Body of pancreas (tissue), 4 donors: ENCODE measurements at places on chromosomes 16 and 17.

- no peaks in the 10 kb centered on the region for H3K27me3 ChIP-seq
- DNase-seq: peak; percentile 44
- H3K36me3 ChIP-seq: no peaks in the 10 kb centered on the region
- H3K4me3 ChIP-seq: no peak overlapping the region
- H3K27ac ChIP-seq: peak overlapping the region; percentile 96
- peaks cover 63% of the 10 kb centered on the region for H3K4me1 ChIP-seq
Observed at GRCh38 chr17:21288571-21289017, 4.1 kb downstream of the MAP2K3 start.

DNA sequence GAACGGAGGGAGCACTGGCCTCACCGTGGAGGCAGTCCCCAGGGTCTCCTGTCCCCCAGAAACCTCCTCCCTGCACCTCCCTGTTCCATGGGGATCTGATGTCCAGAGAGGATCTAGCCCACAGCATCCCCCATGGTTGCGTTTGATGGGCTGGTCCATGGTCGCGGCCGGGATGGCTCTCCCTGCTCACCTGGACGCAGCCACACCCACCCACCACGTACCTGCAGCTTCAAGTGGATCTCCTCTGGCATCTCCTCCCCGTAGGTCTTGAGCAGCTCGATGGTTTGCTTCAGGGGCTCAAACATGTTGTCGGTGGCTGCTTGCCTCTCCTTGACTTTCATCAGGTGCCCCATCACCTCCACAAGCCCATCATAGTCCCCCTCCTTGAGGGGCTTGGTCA lies 47.9 kb downstream of the DNAH17 start:
- H3K27me3 ChIP-seq: no peaks in the 10 kb centered on the region
- no peaks in the 10 kb centered on the region for H3K36me3 ChIP-seq
- H3K4me1 ChIP-seq: peaks cover 11% of the 10 kb centered on the region

- H3K27me3 ChIP-seq: no peaks in the 10 kb centered on the region
- H3K4me3 ChIP-seq: no peak overlapping the region
- no peaks in the 10 kb centered on the region for H3K36me3 ChIP-seq
- no peak overlapping the region for H3K27ac ChIP-seq
- DNase-seq: no peak
Observed at GRCh38 chr16:58999762-59000161, 265.6 kb upstream of the GOT2 start.

- DNase-seq: peak; percentile 47
- peaks cover 23% of the 10 kb centered on the region for H3K4me1 ChIP-seq
- no peaks in the 10 kb centered on the region for H3K27me3 ChIP-seq
- no peak overlapping the region for H3K4me3 ChIP-seq
Observed at GRCh38 chr16:2042171-2042985, 5.3 kb downstream of the NTHL1 start.

- H3K4me3 ChIP-seq: no peak overlapping the region
- no peak for DNase-seq
- peaks cover 12% of the 10 kb centered on the region for H3K36me3 ChIP-seq
- H3K4me1 ChIP-seq: no peaks in the 10 kb centered on the region
- no peaks in the 10 kb centered on the region for H3K27me3 ChIP-seq
- H3K27ac ChIP-seq: no peak overlapping the region
Observed at GRCh38 chr17:79944251-79944812, 91.3 kb downstream of the TBC1D16 start.

DNA sequence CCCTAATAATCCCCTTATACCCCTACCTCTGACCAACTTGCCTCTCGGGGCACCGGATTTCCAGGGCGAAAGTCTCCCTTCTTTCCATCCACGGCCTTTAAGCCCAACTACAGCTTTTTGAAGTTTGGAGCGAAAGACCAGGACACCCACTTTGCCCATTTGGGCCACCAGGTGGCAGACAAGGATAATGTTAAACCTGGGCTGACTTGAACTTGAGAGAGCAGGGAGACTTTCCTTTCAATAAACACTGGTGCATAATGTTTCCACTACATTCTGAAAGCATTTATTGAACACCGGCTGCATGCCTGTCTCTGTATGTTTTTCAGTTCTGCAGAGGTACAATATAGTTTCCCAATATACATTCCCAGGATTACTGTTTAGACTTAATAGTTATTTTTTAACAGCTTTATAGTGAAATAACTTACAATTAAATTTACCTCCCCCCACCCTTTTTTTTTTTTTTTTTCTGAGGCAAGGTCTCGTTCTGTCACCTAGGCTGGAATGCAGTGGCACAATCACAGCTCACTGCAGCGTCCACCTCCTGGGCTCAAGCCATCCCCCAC lies 6.9 kb upstream of the CES3 start:
- no peaks in the 10 kb centered on the region for H3K36me3 ChIP-seq
- peaks cover 1% of the 10 kb centered on the region for H3K27me3 ChIP-seq
- H3K4me1 ChIP-seq: peaks cover 1% of the 10 kb centered on the region
- peak; percentile 88 for DNase-seq

- no peak overlapping the region for H3K27ac ChIP-seq
- no peaks in the 10 kb centered on the region for H3K4me1 ChIP-seq
- H3K27me3 ChIP-seq: no peaks in the 10 kb centered on the region
- peaks cover 15% of the 10 kb centered on the region for H3K36me3 ChIP-seq
- no peak for DNase-seq
Observed at GRCh38 chr16:87713451-87714229, 52.1 kb downstream of the KLHDC4 start.
